ENCODE measurements at places on chromosomes 1 and 21.
A peak's percentile ranks its signal among the peaks of the same experiment; 100 is the strongest.

- no peak for DNase-seq
These were observed 33.1 kb downstream of the PTPRU start for GRCh38 chr1:29269382-29269781.

GRCh38 chr1:118217141-118217838 is 32.3 kb upstream of the SPAG17 start:
- DNase-seq, result no peak

DNA sequence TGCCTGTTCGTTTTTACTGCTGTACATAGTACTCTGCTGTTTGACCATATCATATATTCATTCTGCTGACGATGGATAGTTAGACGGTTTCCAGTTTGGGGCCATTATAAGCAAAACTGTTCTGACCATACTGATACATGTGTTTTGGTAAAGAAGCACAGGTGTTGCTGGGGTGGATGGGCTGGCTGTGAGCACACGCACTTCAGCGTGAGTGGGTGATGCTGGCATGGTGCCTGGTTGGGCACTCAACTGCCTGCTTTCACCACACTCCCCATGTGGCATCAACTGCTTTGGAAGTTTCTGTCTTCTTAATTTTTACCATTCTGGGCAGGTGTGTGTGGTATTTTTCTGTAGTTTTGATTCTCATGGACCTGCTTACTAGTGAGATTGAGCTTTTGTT is 37.3 kb downstream of the ADARB1 start:
- no peak for DNase-seq

- no peak for DNase-seq
These were observed 57.4 kb upstream of the TARS2 start for GRCh38 chr1:150429805-150430204.

DNA sequence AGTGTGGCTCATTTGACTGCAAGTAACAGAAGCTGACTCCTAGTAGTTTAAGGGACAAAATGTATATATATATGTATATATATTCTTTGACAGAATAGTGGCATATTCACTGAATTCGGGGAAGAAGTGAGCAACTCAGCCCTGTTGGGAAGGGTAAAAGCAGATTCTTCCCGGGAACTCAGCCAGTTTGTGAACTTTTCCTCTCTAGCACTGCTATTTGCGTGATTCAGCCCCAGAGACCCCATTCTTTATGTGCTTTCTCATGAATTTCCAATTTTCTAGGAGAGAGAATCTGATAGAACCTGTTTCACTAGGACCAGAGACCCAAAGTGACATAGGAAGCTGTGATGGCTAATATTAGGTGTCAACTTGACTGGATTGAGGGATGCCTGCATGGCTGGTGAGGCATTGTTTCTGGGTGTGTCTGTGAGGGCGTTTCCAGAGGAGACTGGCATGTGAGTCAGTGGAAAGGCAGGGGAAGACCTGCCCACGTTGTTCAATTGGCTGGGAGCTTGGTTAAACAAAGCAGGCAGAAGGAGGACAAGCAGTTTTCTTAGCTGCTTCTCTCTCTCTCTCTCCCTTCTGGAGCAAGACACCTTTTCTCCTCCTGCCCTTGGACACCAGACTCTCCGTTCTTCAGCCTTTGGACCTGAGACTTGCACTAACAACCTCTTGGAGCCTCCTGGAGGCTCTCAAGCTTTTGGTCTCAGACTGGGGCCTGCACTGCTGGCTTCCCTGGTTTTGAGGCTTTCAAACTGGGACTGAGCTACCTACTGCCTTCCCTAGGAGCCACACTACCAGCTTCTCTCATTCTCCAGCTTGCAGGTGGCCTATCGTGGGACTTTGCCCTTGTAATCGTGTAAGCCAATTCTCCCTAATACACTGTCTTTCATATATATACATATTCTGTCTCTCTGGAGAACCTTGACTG is 93.4 kb upstream of the KCNK1 start:
- no peak for DNase-seq

DNA sequence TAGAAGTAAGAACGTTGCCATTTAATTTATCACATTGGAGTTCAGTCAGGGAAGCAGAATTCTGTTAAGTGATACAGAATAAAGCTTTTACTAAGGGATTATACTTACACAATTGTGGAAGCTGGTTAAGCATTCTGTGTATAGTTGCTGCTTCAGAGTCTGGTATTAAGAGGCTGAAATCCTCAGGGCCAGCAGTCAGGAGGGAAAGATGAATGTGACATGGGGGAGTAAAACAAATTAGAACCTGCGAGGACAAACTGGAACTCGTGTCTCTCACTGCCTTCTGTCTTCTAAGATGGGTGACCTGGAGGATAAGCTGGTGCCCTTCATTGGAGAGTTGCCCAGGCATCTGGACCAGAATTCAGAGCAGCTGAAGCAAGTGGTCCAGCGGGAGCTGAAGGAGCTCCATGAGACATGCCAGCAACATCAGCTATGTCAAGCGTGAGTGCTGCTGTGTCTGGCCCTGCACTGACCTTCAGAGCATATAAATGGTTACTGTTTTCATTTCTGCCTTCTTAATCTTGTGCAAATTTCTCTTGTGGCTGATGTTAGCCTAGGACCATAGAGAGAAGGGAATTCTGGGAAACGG is 23.0 kb downstream of the MARK1 start:
- no peak for DNase-seq

DNA sequence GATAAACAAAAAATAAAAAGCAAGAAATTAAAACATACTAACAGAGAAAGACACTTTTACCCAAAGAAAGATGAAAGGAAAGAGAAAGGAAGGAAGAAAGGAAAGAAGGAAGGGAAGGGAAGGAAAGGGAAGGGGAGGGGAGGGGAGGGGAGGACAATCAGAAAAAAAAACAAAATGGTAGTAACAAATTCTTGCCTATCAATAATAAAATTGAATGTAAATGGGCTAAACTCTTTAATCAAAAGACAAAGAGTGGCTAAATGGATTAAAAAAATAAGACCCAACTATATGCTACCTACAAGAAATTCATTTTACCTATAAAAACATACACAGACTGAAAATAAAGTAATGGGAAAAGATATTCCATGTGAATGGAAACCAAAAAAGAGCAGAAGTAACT is 372.9 kb upstream of the NFIA start:
- DNase-seq, result no peak

GRCh38 chr1:28737307-28738132 is 780 bp downstream of the YTHDF2 start:
- DNase-seq, result peak; percentile 17

DNA sequence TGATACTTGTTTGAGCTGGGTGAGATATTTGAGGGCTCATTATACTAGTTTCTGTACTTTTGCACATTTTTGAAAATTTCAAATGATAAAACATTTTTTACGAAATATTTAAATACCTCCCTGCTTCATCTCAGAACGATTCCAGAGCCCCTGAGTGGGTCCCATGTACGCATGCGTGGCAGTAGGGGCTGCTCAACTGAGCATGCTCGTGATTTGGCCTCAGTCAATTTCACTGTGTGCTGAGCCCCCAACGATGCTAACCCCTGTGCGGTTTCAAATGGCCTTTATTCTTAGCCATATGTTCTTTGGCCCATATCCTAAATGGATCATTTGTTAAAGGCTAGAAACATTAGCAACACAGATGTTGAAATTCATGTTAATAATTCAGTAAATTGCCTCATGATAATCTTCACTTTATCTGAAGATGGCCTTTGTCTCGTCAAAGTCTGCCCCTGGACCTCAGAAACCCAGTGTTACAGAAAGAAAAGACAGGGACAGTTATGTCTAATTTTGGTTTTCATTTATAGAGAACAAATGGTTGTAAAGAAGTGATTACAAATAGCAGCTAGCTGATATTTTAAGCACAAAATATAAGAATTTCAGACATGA is 108.2 kb downstream of the MRPS6 start:
- no peak for DNase-seq

- no peak for DNase-seq
These were observed 20.1 kb downstream of the ERI3 start for GRCh38 chr1:44334968-44335367.

- DNase-seq, result no peak
These were observed 152.8 kb upstream of the ZRANB2 start for GRCh38 chr1:71233645-71234044.

DNA sequence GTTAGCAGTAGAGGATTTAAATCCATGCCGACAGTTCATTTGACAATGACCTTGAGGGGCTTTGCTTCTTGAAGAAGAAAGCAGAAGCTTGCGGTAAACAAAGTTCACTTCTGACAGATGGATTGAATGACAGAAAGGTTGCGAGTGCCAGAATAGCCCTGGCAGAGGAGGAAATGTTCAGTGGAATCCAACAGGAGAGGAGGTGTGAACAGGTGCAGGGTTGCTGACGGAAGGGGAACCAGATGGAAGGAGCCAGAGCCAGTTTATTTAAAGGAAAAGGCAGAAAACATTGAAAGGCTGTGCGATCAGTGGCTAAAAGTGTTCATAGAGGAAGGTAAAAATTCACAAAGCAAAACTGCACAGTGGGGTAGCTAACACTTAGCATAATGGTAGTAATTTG is 141.0 kb downstream of the SDCCAG8 start:
- DNase-seq, result no peak

DNA sequence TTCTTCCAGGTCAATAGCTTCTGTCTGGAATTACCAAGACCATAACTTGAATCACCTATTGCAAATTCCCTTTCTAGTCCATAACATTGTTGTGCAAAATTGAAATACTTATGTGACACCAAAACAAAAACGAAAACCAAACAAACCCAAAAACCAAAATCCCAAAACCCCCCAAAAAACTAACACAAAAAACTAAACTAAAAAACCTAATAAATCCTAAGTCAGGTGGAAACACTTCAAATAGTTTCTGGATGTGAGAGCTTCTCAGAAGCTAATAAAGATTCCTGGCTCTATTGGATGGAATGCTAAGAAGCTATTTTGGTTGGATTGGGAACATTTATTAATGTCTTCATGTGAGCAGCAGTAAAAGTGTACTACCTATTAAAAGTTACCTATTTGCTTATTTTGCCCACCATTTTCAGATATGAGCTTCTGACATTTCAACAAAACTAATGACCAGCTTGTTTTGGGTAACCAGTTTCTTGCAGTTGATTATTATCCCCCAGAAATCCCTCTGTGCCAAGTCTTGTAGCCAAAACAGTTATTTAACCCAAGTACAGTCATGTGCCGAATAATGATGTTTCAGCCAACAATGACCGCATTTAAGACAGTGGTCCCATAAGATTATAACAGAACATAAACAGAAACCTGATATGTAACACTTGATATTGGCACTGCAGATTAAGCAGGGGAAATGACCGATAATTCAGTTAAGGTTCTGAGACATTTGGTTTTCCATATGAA is 76.4 kb downstream of the LTN1 start:
- DNase-seq, result no peak

- DNase-seq, result no peak
These were observed 57.5 kb downstream of the BCL9 start for GRCh38 chr1:147598621-147599361.

DNA sequence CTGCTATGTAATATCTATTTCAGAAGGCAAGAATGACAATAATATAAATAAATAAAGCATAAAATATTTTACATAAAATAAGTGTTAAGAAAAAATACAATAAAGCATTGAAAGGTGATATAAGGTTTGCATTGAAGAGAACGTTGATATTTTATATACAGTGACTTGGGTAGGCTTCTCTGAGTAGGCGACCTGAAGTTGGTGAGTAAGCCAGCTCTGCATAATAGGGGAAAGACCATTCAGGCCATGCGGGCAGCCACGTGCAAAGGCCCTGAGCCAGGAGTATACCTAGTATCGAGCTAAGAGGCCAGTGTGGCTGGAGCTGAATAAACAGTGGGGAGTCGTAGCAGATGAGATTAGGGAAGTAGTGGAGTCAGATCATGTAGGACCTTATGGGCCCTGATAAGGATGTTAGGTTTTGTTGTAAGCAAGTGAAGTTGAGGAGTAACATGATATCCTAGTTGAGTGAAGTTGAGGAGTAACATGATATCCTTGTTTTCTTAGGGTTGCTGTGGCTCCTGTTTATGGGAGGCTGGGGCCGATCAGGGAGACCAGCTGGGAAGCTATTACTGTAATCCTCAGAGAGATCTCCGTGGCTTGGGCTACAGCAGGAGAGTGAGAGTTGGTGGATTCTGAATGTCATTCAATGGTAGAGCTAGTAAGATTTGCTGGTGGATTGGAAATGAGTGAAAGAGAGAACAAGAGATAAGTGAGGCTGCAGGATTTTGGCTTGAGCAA is 22.0 kb downstream of the KCNK1 start:
- no peak for DNase-seq

DNA sequence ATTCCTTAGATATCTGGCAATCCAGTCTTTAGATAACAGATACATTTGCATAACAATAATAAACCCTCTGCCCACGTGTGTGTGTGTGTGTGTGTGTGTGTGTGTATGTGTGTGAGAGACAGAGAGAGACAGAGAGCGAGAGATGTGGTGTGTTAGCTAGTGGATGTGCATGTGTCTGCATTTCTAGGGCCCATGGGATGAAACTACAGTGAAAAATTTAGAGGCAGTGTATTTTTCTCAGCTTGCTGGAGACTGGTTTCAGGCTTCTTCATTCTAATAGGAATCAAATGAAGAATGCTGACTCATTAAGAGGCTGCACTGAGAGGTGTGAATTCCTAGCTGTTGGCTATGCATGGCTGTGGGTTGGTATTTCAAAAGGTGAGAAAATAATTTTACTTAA is 303.2 kb downstream of the LMX1A start:
- no peak for DNase-seq

All from stimulated activated CD4-positive, alpha-beta T cell treated with anti-CD3 and anti-CD28 coated beads, Interleukin-12 subunit alpha, Interleukin-12 subunit beta, amount 100 ng/mL, for 24 hours (primary cell).